Chondrocyte (in vitro differentiated cells): ENCODE measurements at places on chromosomes 13 and 19.

GRCh38 chr19:9144920-9145319 is 4.7 kb downstream of the ZNF317 start:
- DNase-seq: no peak
- H3K4me3 ChIP-seq: no peak overlapping the region
- no peaks in the 10 kb centered on the region for H3K27me3 ChIP-seq
- peaks cover 24% of the 10 kb centered on the region for H3K36me3 ChIP-seq
- H3K4me1 ChIP-seq: peaks cover 32% of the 10 kb centered on the region
- no peak overlapping the region for H3K27ac ChIP-seq

- no peaks in the 10 kb centered on the region for H3K27me3 ChIP-seq
- H3K36me3 ChIP-seq: peaks cover 4% of the 10 kb centered on the region
Measured at GRCh38 chr13:50747737-50748350, 95.6 kb downstream of the DLEU7 start.

GRCh38 chr19:58460039-58460438 is 6.8 kb upstream of the ZNF324 start:
- peaks cover 9% of the 10 kb centered on the region for H3K36me3 ChIP-seq
- no peak overlapping the region for H3K4me3 ChIP-seq
- no peaks in the 10 kb centered on the region for H3K4me1 ChIP-seq

- no peaks in the 10 kb centered on the region for H3K27me3 ChIP-seq
- no peak for DNase-seq
- peaks cover 7% of the 10 kb centered on the region for H3K4me1 ChIP-seq
- no peak overlapping the region for H3K27ac ChIP-seq
Measured at GRCh38 chr13:89550938-89551337, 1796.5 kb upstream of the MIR17HG start.

DNA sequence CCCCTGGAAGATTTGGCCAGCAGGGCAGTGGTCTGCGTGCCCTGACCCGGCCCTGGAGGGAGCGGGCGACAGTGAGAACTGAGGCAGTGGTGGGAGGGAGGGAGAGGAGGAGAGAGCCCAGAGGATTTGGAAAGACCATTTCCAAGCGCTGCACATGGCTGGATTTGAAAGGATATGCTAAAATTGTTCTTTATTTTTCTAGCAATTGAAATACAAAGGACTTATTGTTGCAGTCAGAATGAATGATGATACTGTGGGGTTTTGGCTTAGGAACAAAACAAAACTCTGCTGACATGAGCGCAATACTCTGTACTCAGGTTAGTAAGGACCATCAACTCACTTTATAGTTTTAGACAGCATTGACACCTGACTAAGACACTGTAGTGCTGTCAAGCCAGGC is 69.5 kb downstream of the TNFRSF19 start:
- no peaks in the 10 kb centered on the region for H3K36me3 ChIP-seq
- peaks cover 21% of the 10 kb centered on the region for H3K4me1 ChIP-seq
- no peak overlapping the region for H3K27ac ChIP-seq
- no peak for DNase-seq

DNA sequence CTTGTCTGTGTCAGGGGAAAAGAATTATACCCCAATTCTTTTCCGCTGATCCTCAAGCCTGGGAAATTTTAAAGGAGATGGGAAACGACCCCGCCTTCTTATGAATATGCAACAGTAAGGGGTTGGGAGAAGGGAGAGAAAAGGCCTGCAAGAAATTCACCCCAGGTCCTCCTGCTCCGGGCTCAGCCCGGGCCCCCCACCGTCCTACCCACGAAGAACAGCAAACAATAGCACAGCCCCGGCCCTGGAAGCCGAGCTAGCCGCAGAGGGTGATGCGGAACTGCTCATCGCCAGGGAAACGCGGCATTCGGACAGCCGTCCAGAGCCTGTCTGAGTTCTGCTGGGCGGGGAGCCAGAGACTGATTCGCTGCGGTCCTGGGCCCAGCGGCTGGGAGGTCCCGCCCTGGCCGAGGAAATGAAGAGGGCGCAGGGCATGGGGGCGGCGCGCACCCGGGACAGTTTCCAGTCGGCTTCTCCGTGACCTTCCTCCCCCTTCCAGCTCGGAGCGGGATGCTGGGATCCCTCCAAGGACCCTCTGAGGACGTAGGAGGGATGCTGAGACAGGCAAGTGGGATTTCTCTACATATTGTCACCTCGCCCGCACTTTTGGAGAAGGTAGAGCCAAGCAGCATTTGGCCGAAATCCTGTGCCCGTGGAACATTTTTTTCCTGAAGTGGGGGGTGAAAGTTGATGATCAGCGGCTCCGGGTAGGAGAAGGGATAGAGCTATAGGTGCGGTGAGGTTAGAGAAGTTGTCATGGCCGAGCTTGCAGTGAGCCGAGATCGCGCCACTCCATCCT is 82.3 kb upstream of the C1QTNF9B start:
- no peaks in the 10 kb centered on the region for H3K27me3 ChIP-seq
- peaks cover 13% of the 10 kb centered on the region for H3K4me1 ChIP-seq
- H3K36me3 ChIP-seq: no peaks in the 10 kb centered on the region
- peak overlapping the region; percentile 91 for H3K27ac ChIP-seq

DNA sequence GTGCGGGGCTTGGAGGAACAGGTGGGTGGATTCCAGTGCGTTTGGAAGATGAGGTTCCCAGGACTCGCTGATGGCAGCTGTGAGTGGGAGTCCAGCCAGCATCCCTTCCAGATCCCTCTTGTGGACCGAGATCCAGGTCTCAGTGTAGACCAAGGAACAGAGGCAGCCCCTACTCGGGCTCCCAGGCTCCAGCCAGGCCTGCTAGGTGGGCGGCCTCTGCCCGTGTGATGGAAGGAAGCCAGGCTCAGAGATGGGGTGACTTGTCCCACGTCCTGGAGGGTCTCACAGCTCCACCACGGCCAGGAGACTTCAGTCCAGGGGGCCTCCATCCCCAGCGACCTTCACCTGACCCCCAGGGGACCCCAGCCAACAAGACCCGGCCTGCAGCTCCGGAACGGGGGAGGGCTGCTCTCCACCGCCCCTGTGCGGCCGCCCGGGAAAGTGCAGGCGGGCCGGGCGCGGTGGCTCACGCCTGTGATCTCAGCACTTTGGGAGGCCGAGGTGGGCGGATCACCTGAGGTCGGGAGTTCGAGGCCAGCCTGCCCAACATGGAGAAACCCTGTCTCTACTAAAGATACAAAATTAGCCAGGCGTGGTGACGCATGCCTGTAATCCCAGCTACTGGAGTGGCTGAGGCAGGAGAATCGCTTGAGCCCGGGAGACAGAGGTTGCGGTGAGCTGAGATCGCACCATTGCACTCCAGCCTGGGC is 729 bp upstream of the MADCAM1 start:
- H3K4me3 ChIP-seq: no peak overlapping the region
- H3K27me3 ChIP-seq: peaks cover 15% of the 10 kb centered on the region
- DNase-seq: no peak
- H3K4me1 ChIP-seq: peaks cover 6% of the 10 kb centered on the region

- no peak for DNase-seq
- no peaks in the 10 kb centered on the region for H3K27me3 ChIP-seq
- no peak overlapping the region for H3K4me3 ChIP-seq
- H3K36me3 ChIP-seq: peaks cover 6% of the 10 kb centered on the region
- H3K4me1 ChIP-seq: peaks cover 18% of the 10 kb centered on the region
Measured at GRCh38 chr13:44969551-44970484, 19.5 kb downstream of the NUFIP1 start.

DNA sequence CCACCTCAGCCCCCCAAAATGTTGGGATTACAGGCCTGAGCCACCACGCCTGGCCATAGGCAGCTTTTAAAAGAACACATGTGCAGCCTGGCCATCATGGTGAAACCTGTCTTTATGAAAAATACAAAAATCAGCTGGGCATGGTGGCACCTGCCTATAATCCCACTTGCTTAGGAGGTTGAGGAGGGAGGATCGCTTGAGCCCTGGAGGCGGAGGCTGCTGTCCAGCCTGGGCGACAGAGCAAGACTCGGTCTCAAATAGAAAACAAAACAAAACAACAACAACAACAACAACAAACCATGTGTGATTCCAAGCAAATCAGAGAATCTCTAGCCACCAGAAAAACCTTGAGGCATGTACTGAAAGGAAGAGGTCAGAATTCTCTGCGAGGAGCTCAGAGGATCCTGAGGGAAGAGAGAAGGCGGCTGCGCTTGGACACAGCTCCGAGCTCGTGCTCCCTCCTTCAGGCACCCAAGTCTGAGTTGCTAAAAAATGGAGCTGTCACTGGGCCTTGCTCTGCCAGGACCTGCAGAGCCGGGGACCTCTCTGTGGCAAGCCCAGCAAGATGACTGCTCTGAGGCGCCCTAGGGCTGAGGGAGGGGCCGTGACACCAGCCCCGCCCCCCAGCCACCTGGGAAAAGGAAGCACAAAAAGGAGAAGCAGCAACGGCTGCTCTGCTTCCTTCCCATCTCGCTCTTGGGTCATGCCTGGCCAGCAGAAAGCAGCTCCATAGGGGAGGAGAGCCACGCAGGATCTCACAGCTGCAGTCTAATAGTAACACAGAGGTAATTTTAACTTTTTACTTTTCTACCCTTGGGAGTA is at the start of gene ARL11:
ARL11 (plus strand) TSS at position 677 of the 822 bp plus-strand sequence. CDS start 1,941 bp downstream, outside the sequence.
- DNase-seq: no peak
- H3K4me3 ChIP-seq: no peak within 1 kb of the TSS
- H3K27ac ChIP-seq: no peak within 1 kb of the TSS
- H3K36me3 ChIP-seq: no peaks in the 10 kb centered on the region
- H3K27me3 ChIP-seq: no peaks in the 10 kb centered on the region

GRCh38 chr19:42487032-42487797 is 41.1 kb downstream of the CEACAM1 start:
- DNase-seq: no peak
- no peak overlapping the region for H3K27ac ChIP-seq
- peaks cover 2% of the 10 kb centered on the region for H3K36me3 ChIP-seq
- no peaks in the 10 kb centered on the region for H3K27me3 ChIP-seq
- peaks cover 3% of the 10 kb centered on the region for H3K4me1 ChIP-seq

DNA sequence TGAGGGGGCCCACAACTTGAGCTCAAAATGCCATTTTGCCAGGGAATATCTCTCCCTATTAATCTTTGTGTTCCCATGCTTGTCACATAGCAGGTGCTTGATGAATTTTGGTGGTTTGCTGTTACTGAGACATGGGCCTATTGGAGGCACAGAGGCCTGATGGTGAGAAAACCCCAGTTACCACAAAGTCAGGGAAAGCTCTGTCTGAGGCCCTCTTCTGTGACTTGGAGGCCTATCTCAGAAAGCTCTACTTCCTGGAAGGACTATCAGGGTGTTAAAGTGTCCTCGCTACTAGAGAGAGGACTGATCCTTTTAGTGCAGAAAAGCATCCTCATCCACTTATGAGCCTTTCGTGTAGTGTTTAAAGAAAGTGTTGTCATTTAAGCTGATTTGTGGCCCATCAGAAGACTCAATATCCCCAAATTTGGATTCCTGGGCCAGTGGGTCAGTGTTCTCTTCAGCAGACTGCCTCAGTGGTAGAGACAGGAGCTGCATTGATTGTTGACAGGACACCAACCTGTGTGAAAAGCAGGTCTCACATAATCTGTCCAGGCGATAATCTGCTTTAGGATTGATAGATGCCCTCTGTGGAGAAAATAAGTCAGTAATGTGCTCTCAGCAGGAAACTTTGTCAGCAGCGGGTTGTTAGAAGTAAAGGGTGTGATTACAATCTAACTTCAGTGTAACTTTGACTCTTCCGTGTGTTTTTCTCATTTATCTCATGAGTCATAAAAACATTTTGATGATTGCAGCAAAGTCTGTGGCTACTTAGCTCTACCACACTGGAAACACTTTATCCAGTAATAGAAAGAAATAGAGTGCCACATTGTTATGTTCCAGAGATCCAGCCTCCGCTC is 121.0 kb downstream of the AKAP11 start:
- peaks cover 2% of the 10 kb centered on the region for H3K36me3 ChIP-seq
- DNase-seq: no peak
- no peak overlapping the region for H3K4me3 ChIP-seq
- H3K27me3 ChIP-seq: peaks cover 12% of the 10 kb centered on the region
- no peak overlapping the region for H3K27ac ChIP-seq

- no peak for DNase-seq
- peak overlapping the region; percentile 79 for H3K4me3 ChIP-seq
- H3K27ac ChIP-seq: no peak overlapping the region
- no peaks in the 10 kb centered on the region for H3K36me3 ChIP-seq
Measured at GRCh38 chr19:39506944-39507714, 7.8 kb upstream of the SELENOV start.

DNA sequence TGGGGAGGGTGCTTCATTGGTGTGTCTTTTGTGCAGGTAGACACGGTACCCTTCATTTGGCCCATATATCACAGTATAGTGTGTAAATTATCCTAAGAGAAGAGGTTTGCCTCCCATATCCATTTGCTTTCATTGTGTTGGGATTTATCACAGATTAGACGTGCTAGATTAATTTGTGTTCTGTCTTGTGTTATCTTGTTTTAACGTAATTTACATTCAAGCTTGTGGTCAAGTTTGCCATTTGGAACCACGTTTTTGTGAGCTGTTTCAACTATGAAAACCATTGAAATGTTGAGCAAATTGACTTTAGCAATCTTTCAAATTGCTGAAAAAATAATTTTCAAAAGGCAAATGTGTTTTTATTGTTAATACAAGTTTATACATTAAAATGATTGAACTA is 1826.5 kb downstream of the SLITRK5 start:
- no peaks in the 10 kb centered on the region for H3K4me1 ChIP-seq
- no peak overlapping the region for H3K4me3 ChIP-seq
- peaks cover 4% of the 10 kb centered on the region for H3K36me3 ChIP-seq
- no peak for DNase-seq

GRCh38 chr13:53045189-53045588 is 16.6 kb downstream of the OLFM4 start:
- no peaks in the 10 kb centered on the region for H3K27me3 ChIP-seq
- peaks cover 2% of the 10 kb centered on the region for H3K36me3 ChIP-seq
- no peak overlapping the region for H3K27ac ChIP-seq
- no peak overlapping the region for H3K4me3 ChIP-seq

- H3K36me3 ChIP-seq: peaks cover 29% of the 10 kb centered on the region
- no peak overlapping the region for H3K27ac ChIP-seq
- H3K4me1 ChIP-seq: peaks cover 3% of the 10 kb centered on the region
- H3K27me3 ChIP-seq: no peaks in the 10 kb centered on the region
- DNase-seq: no peak
Measured at GRCh38 chr19:40685563-40685962, 4.9 kb downstream of the NUMBL start.

GRCh38 chr19:55580628-55581144 is at the start of gene ZNF579:
TSS of gene ZNF579 (minus strand) at chr19:55580848. CDS start at chr19:55579639, 1,209 bp downstream.
- H3K27me3 ChIP-seq: no peaks in the 10 kb centered on the region
- peaks cover 30% of the 10 kb centered on the region for H3K4me1 ChIP-seq
- H3K4me3 ChIP-seq: peak within 1 kb of the TSS; percentile 97

GRCh38 chr19:33662391-33663092 is 40.8 kb downstream of the CHST8 start:
- H3K27ac ChIP-seq: no peak overlapping the region
- H3K27me3 ChIP-seq: peaks cover 4% of the 10 kb centered on the region
- H3K36me3 ChIP-seq: no peaks in the 10 kb centered on the region

DNA sequence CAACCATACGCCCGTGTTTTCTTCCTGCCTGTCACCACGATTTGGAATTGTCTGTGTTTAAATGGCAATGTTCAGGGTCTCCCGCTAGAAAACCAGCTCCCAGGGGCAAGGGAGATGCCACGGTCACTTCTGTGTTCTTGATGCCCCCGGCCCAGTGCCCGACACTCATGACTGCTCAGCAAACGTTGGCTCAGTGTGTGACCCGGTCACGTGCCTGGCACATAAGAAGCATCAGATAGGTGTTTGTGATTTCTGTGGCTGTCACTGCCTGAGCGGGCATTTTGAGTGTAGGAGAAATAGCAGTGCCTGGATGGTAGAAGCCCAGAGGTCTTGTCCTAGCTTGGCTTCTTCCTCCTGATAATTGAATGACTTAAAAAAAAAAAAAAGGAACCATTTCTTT is 15.5 kb downstream of the HDGFL2 start:
- H3K4me1 ChIP-seq: no peaks in the 10 kb centered on the region
- peaks cover 19% of the 10 kb centered on the region for H3K36me3 ChIP-seq
- no peak overlapping the region for H3K4me3 ChIP-seq
- H3K27ac ChIP-seq: no peak overlapping the region
- no peak for DNase-seq

GRCh38 chr13:35697186-35697730 is 220.8 kb upstream of the MAB21L1 start:
- no peaks in the 10 kb centered on the region for H3K36me3 ChIP-seq
- no peak overlapping the region for H3K27ac ChIP-seq
- H3K4me3 ChIP-seq: no peak overlapping the region
- no peak for DNase-seq
- H3K4me1 ChIP-seq: peaks cover 33% of the 10 kb centered on the region
